Stimulated activated CD8-positive, alpha-beta memory T cell treated with anti-CD3 and anti-CD28 coated beads, Interleukin-4, amount 100 ng/mL, for 48 hours (primary cell): ENCODE measurements at places on chromosomes 3 and 15.

DNA sequence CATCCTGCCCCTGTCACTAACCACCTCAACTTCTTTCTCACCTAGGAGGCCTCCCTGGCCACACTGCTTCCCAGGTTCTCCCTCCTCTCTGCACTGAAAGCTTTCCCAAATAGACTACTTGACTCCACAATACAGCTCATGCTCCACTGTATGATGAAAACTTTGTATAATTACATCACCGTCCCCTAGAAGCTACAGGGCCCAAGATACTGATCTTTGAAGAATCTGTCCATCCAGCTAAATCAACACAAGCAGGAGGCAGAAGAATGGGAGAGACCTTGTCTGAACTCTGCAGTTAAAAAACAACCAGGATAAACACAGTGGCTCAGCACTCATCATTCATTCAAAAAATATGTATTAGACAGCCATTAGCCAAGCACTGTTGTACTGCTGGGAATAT is 26.4 kb upstream of the RPS17 start:
- DNase-seq, result no peak

DNA sequence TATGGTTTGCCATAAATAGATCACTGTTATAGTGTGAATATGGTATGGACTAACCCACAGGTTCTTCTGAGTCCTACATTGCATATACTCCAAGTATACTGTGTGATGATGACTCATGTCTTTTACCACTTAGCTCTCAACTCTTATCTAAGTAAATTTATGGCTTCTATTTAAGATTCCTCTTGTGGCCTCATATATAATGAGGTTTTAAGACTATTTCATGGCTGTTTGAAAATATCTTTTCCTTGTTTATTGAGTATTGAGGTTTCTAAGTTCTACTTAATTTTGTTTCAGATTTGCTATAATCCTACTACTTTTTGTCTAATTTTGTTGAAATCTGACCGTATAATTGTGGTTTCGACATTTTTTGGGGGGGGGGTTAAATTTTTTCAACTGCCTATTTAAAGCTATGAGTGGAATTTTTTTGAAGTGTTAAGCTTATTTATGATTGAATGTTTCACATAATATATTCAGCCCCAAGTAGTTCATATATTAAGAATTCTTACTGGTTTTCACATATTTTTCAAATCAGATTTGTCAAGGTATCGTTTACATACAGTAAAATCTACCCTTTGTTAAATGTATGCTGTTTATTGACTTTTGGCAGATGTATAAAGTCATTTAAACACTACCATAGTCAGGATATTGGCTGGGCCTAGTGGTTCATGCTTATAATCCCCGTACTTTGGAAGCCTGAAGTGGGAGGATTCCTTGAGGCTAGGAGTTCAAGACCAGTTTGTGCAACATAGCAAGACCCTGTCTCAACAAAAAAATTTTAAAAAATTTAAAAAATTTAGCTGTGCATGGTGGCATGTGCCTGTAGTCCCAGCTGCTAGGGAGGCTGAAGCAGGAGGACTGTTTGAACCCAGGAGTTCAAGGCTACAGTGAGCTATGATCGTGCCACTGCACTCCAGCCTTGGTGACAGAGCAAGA is 11.7 kb downstream of the SLC25A36 start:
- DNase-seq, result no peak

GRCh38 chr3:100844063-100844936 is 135.0 kb downstream of the TFG start:
- DNase-seq, result no peak

- no peak for DNase-seq
Observed at GRCh38 chr3:185120126-185120525, 32.7 kb downstream of the C3orf70 start.

DNA sequence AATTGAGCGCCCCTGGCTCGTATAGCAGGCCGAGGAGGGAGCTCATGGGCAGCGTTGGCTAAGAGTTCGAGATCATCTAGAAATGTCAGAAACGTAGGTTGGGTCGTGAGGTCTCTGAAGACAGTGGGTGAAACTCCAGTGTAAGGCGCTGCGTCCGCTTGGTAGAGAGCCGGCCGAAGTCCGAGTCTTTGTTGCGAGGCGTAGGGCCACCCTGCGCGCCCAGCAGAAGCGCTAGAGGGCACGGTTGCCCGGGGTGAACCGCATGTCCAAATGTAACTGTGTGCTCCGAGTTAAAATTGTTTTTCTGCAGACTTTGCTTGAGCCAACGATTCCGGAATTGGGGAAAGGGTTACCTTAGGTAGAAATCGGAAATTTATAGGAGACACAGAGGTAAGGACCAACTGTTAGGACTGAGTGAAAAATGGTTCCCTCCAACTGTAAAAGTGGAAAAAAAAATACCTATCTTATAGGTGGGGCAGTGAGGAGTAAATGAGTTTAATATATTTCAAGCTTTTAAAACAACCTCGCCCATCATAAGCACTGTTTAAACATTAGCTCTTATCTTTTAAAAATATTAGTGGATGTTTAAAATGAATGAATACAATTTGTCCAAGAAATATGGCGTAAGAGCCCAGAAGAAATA is 993 bp upstream of the SIAH2 start:
- peak; percentile 68 for DNase-seq

DNA sequence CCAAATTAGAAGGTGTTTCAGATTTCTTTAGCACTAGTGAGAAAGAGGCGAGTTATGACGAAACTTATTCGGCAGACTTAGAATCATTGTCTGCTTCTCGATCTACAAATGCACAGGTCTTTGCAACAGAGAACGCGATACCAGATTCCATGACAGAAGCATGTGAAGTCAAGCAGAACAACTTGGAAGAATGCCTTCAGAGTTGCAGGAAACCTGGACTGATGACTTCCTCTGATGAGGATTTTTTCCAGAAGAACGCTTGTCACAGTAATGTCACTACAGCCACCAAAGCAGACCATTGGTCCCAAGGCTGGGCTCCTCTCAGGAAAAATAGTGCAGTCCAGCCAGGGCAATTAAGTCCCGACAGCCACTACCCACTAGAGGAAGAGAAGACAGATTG is 50.6 kb downstream of the CDAN1 start:
- no peak for DNase-seq

GRCh38 chr15:57160823-57161560 is 215.3 kb upstream of the CGNL1 start:
- DNase-seq, result no peak

DNA sequence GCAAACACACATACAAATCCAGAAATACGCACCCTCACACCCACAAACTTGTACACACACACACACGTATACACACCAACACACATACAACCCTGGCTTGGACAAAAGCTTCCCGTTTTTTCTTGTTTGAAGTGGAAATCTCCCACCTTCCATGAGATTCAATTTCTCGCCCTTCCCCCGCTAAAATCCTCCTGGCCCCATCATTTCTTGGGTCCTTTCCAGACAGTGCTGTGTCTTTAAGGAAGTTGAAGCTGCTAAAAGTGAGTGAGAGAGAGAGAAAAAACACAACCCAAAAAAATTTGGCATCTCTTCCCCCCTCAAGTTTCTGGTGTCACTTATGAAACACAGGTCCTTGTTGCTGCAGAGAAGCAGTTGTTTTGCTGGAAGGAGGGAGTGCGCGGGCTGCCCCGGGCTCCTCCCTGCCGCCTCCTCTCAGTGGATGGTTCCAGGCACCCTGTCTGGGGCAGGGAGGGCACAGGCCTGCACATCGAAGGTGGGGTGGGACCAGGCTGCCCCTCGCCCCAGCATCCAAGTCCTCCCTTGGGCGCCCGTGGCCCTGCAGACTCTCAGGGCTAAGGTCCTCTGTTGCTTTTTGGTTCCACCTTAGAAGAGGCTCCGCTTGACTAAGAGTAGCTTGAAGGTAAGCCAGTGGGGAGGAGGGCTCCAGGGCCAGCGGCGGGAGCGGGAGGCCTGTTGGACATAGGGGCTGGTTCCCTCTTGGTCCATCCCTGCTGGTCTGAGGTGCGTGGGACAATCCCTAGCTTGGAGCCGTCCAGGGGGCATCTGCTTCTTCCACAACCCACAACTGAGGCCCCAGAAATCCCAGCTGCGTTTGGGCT is at the start of gene ISLR:
TSS of gene ISLR (plus strand) at position 331 of the 839 bp plus-strand sequence. CDS start 1,149 bp downstream, outside the sequence.
- no peak for DNase-seq

- DNase-seq, result no peak
Observed at GRCh38 chr15:49946681-49947080, 172.4 kb downstream of the ATP8B4 start.

DNA sequence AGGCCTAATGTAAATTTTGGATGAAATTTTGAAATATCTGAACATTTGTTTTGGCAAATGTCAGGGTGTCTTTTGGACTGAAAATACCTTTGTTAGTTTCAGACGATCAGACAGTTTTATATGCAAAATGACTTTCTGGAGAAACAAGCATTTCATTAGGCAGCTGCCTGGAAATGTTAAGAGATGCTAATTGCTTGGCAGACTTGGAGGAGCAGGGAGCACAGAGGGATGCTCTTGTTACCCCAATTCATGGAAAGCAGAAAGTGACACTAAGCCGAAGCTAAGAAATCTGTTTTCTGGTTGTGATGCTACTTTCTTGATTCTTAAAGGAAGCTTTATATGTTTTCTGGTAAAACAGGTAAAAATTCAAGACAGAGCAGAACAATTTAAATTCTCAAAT is 204.3 kb upstream of the GBE1 start:
- no peak for DNase-seq

- DNase-seq, result no peak
Observed at GRCh38 chr3:151995091-151995490, 121.6 kb downstream of the SUCNR1 start.

GRCh38 chr15:83200162-83200561 is 7.5 kb downstream of the HDGFL3 start:
- DNase-seq, result no peak

GRCh38 chr3:50444213-50444612 is 59.2 kb downstream of the CACNA2D2 start:
- no peak for DNase-seq

- DNase-seq, result no peak
Observed at GRCh38 chr3:150114873-150115540, 144.3 kb upstream of the PFN2 start.
